ENCODE measurements at places on chromosomes 6 and 20. TPM values are rescaled to one million over a fixed set of nuclear protein-coding genes. Genes with fewer than 3 reads are reported as not detected.

The LAMA5 gene
- polyA plus RNA-seq, result 4.3 TPM

DNA sequence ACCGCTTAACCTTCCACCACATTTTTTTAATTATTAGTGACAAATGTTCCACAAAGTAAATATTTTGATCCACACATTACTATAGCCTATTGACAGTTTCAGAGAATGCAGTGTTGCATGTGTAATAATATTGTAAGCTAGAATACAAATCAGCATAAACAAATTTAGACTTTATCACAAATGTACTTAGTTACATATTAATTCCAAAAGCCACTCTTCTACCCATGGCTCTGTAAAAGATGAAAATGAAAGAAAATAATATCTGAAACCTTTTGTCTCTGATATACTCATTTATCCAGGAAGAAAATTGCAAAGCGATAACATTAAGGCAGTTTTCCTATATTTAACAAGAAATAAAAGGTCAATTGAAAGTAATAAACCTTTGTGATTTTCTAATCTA is 954.0 kb upstream of the MAN1A1 start:
- no peaks in the 10 kb centered on the region for H3K36me3 ChIP-seq
- H3K4me3 ChIP-seq, result no peak overlapping the region
- H3K27ac ChIP-seq, result no peak overlapping the region
- no peak for DNase-seq
- no peaks in the 10 kb centered on the region for H3K4me1 ChIP-seq
- H3K27me3 ChIP-seq, result no peaks in the 10 kb centered on the region

GRCh38 chr6:105991561-105992314 is 94.4 kb upstream of the PRDM1 start:
- peak overlapping the region; percentile 92 for H3K4me3 ChIP-seq
- H3K27ac ChIP-seq, result no peak overlapping the region
- peak; percentile 21 for DNase-seq
- H3K27me3 ChIP-seq, result no peaks in the 10 kb centered on the region
- no peaks in the 10 kb centered on the region for H3K36me3 ChIP-seq

- peak; percentile 79 for DNase-seq
- no peaks in the 10 kb centered on the region for H3K36me3 ChIP-seq
- H3K27me3 ChIP-seq, result no peaks in the 10 kb centered on the region
- H3K4me3 ChIP-seq, result no peak overlapping the region
- H3K27ac ChIP-seq, result peak overlapping the region; percentile 48
- H3K4me1 ChIP-seq, result peaks cover 17% of the 10 kb centered on the region
These were observed 235.5 kb downstream of the BMP7 start for GRCh38 chr20:57030611-57031600.

Data from GM23248 (cell line).